ENCODE measurements at places on chromosomes 16 and 17.

GRCh38 chr17:15891318-15891717, 53.6 kb upstream of the ADORA2B start:
- no peak for DNase-seq

DNA sequence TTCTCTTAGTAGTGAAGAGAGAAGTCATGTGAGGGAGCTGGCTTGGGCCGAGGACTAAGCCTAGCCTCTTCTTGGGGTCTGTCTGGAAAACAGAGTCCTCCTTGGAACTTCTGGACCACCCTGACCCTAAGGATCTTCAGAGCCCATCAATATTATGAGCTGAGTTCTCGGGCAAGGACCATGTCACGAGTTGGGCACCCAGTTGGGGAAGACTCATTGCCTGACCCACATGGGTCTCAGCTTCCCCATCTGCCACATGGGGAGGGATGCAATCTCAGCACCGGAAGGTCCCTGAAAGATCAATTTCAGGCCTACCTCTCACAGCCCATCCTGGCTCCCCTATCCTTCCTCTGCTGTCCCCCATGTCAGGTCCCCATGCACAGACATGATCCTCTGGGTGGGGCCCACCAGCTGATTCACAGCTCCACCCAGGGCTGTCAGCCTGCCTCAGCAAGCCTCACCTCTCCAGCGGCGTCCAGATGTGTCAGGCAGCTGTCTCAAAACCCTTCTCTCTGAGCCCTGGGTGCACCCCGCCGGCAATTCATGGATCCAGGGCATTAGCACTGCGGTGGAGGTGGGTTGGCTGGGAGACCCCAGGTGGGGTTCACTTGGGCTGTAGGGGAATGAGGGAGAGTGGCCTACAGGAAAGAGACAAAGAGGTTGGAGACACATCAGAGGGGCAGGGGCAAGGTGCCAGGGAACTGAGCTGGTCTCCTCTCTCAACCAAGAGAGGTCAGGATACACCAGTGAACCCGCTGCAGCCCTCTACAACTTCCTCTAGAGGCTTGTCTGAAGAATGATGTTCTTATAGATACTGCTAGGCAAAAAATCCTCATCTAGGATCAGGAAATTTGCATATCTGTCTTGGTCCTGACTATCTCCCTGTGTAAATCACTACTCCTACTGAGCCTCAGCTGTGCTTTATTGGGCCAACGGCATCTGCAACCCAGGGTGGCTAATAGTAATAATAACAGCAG, 1.8 kb downstream of the NLRP1 start:
- no peak for DNase-seq

GRCh38 chr17:1473841-1474240, 17.8 kb upstream of the CRK start:
- no peak for DNase-seq

GRCh38 chr16:85329059-85329812, 217.0 kb upstream of the CIBAR2 start:
- no peak for DNase-seq

DNA sequence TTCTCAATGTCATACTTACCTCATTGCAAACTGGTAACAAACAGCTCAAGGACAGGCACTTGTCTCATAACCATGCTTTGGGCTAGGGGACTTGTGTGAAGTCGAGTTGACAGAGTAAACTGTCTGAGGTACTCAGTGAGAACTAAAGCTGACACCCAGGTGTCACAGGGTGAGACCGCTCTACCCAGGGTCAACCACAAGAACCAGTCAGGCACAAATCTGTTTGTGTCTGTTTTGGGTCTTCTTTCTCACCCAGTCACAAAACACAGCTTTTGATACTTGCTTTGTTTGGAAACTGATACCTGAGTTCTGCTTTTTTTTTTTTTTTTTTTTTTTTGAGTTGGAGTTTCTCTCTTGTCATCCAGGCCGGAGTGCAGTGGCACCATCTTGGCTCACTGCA, 161.1 kb downstream of the STX8 start:
- no peak for DNase-seq

DNA sequence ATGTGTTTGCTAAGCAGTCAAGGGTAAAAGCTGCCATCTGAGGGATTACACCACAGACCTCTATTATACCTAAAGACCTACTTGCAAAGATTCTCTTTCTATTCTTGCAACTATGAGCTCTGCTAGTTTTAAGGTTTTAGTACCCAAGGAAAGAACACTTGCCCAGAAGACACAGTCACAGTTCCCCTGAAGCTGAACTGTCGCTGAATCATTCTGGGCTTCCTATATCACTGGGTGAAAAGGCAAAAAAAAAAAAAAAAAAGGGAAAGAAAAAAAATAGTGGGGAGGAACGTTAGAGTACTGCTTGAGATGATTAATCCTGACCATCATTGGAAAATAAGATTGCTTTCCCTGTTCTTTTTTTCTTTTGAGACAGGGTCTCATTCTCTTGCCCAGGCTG, 37.9 kb downstream of the LYRM1 start:
- DNase-seq: no peak

DNA sequence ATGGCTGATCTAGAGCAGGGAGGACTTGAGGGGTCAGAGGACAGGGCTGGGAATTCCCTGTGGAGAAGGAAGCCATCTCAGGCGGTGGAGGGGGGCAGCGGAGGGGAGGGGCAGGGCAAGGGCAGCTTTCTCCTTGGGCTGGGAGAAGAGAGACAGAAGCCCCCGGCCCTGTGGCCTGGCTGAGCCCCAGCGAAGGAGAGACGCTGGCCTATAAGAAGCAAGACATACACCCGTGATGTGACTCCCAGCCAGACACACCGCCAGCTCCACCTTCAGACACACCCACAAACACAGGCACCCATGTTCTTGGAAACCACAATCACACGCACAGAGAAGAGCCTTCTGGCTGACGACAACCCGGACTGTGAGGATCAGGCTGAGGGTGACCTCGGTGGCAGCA, 10.0 kb downstream of the TRPV3 start:
- DNase-seq: no peak

DNA sequence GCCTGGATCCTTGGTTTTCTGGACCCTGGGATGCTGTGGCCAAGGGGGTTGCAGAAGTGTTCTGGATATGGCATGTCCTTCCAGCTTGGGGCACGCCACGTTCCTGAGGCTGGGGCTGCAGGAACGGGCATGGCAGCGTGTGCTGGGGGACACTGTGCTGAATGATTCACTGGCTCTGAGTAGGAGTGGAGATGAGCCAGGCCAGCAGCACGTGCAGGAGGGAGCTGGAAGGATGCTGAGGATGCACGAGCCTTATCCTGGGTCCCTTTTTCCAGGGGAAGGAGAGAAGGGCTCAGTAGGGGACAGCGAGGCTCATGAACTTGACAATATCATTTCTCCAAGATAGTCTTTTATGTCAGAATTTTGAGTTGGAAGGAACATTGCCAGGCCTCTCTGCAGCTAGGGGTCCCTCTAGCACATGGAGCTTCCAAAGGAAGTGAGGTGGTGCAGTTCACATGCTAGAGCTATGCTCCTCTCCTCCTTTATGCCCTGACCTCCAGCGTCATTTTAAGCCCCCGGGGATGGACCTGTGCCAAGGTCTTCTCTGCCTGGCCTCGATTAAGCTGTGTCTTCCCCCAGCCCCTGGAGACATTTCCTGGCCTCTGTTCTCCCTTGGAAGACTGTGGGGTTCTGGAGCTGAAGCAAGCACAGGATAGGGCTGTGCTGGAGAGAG, 125.9 kb downstream of the OR1D5 start:
- no peak for DNase-seq

DNA sequence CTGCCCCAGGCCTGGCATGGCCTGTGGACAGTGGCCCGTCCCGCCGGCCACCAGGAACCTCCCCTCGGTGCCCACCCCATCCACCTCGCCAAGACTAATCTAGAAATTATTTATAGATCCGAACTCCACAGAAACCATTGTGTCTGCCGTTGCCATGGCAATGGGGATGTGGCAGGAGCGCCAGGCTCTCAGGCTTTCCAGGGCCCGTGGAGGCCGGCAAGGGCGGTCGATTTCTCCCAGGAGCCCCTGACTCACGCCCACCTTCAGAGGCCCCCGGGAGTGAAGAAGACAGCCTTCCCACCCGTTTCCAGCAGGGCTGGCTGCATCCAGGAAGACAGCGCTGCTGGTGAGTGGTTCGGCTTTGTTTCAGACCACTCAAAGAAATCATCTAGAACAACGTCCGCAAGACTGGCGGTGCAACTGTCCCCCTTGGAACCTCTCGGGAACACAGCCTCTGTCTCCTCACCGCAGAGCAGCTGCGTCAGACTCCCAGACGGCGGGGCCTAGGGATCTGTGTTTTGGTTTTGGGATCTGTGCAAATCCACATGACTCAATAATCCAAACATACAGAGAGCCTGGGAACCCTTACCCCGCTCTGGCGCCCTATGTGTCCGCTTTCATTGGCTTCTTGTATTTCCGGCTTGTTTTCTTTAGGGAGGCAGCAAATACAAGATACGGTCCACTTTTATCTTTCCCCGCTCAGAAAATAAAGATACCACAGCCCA, 48.5 kb upstream of the ZCCHC14 start:
- no peak for DNase-seq

DNA sequence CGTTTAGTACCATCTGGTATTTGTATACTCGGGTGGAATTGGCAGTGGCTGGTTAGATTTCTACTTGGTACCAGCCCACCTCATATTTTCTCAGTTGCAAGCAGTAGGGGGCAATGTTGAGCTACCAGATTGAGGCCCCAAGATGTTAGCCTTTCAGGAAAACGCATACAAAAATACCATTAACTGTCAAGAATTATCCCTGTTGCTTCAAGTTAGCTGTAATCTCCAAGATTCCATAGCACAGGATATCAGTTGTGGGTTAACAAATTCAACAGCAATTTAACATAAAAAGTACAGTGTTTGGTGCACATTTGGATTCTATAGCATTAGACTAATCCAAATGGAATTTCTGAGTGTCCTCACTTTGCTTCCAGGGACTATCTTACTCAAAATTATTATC, 188.2 kb downstream of the FTO start:
- DNase-seq: peak; percentile 23

- DNase-seq: no peak
Observed at GRCh38 chr16:74092336-74092735, 204.3 kb upstream of the PSMD7 start.

- no peak for DNase-seq
Observed at GRCh38 chr16:10972108-10972818, 27.9 kb downstream of the CLEC16A start.

DNA sequence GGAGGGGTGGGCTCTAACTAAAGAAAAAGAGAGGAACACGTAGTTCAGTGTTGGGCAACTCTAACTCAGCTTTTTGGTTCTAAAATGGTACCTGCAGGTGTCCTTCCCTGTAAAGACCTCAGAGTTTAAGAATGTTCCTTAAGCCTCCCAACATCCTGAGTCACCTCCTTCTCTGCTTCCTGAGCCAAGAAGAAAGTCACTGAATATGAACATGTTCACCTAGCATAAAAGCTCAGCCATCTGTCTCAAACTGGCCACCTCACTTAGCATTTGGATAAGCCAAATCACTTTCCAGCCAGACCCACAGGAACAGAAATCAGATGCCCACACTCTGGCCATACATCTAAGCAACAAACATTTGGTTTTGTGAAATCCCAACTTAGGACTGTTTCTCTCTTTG, 3.7 kb downstream of the TMEM98 start:
- DNase-seq: no peak

- no peak for DNase-seq
Observed at GRCh38 chr17:41724476-41725050, 9.9 kb downstream of the HAP1 start.

DNA sequence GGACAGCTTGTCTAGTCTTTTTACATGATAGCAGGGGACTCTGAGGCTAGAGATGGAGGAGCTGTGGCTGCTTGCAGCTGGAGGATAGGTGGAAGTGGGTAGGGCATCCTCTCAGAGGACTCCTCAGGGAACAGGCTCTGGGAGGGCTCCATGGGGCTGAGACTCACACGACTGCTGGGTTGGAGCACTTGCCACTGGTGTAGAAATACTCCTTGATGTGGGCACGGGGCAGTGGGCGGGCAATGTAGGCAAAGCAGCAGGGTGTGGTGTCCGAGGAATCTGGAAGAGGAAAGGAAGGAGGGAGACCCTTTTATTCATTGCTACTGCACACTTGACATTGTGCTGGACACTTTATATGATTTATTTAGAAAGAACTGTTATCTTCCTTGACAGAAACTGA, 1.8 kb downstream of the CCL5 start:
- DNase-seq: no peak

- DNase-seq: no peak
Observed at GRCh38 chr16:56874800-56875199, 9.8 kb downstream of the SLC12A3 start.

- DNase-seq: no peak
Observed at GRCh38 chr17:63173903-63174302, 207.9 kb downstream of the TANC2 start.

GRCh38 chr17:50169121-50169764, 3.4 kb downstream of the SGCA start:
- DNase-seq: no peak

DNA sequence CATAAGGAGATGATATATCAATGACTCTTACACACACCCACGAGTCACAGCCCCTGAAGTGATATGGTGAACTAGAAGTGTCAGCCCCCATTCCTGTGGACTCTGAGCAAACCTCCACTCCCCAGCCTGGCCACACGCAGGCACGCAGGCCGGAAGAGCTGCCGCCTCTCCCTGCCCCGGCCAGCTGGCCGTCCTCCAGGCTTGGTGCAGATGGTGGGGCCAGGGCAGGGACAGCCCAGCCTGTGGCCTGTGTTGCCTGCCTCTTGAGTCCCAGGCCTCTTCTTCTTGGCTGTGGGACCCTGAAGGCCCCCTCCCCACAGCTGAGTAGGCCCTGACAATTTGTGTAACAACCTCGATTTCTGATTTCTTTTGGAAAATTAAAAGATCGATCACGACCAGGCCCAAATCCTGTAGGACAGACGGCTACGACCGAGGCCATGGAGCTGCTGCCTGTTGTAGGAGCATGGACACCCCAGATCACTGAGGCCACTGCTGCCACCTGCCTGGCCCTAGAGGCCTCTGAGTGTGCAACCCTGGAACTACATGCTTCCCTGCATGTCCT, 10.0 kb upstream of the MPRIP start:
- DNase-seq: no peak

DNA sequence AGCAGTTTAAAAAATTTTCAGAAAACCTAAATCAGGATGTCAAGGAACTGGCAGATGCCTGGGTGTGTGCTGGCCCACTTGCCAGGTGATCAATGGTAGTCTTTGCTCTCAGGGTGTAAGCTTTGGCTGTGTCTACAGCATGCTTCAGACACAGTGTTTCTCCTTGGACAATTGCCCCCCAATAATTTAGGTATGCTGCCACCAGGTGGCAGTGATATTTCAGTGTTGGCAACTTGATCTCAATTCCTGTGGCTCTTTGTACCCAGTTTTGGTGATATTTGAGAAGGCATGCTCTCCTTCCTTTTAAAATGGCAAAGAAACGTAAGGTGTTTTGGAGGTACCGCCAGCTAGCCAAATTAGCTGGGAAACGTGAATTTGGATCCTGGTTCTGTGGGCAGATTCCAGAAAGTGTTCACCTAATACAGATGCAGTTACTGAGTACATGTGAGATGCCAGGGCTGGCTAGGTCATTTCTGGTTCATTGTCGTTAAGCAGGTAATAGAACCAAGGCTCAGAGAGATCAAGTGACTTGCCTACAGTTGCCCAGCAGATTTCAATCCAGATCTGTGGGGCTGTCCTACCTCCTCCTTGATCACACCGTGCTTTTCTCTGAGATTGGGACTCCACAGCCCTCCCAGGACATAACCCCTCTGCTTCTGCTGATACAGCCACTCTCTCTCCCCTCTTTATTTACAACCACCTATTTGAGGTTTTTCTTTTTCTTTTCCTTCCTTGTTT, 155.6 kb upstream of the PLCG2 start:
- DNase-seq: peak; percentile 40

All from stimulated activated CD4-positive, alpha-beta T cell treated with anti-CD3 and anti-CD28 coated beads, Interleukin-4, amount 100 ng/mL, for 48 hours (primary cell).